ENCODE measurements at places on chromosomes 4 and X.

- no peak for DNase-seq
These were observed 733 bp upstream of the NAA15 start for GRCh38 chr4:139300431-139301112.

- no peak for DNase-seq
These were observed 60.8 kb upstream of the IL2 start for GRCh38 chr4:122517345-122517744.

DNA sequence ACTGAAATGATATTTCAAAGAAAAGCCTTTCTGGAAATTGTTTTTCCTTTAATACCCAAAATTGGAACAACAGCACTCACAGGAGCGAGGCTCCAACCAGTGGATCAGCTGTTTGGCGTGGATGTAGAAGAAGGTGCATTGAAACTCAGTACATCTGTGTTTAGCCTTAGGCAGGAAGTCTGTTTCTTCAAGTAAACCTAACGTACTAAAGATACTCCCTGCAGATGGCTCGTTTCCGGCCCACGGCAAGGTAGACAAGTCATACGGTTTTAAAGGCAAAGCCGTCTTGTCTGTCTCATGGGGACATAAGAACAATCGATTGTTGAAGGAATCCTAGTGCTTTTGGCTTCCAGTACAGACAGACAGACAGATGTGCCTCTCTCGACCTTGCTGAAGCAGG lies 50.0 kb upstream of the CLCN4 start:
- DNase-seq: no peak

DNA sequence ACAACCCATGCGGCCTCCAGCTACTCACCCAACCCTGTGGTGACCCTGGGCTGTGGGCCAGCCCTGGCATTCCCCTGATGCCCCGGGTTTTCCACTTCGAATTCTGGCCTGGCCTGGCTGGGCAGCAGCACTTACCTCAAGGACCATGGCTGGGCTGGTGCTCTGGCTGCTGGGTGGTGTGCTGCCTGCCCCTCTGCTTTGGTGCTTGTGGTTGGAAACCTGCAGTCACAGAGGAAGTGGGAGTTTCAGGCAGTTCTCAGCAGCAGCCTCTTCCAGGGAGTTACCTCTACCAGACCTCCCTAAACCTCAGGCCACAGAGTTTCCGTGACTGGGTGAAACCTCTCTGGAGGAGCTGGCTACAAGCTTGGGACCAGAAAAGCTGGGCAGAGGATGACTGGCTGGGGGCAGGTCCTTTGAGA lies at the start of gene CXCR3:
Gene CXCR3 (minus strand): TSS at position 209 of the 419 bp plus-strand sequence. CDS start 62 bp downstream, at position 147.
- DNase-seq: no peak

GRCh38 chrX:1717373-1717772 lies 102.5 kb downstream of the ASMT start:
- no peak for DNase-seq

GRCh38 chr4:117135634-117136354 lies 50.4 kb upstream of the TRAM1L1 start:
- DNase-seq: peak; percentile 56

DNA sequence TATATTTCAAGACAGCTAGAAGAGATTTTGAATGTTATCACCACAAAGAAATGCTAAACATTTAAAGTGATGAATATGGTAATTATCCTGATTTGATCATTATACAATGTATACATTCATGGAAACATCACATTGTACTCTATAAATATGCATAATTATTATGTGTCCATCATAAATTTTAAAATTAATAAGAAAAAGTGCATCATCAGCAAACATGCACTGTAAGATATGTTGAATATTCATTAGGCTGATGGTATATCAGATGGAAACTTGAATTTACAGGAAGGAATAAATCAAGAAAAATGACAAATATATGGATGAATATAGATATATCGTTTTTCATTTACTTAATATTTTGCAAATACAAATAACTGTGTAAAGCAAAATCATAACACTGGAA lies 812.1 kb upstream of the INTU start:
- DNase-seq: no peak

GRCh38 chr4:20395160-20395773 lies 143.6 kb downstream of the SLIT2 start:
- no peak for DNase-seq

- no peak for DNase-seq
These were observed 15.6 kb upstream of the SULT1E1 start for GRCh38 chr4:69875576-69875975.

DNA sequence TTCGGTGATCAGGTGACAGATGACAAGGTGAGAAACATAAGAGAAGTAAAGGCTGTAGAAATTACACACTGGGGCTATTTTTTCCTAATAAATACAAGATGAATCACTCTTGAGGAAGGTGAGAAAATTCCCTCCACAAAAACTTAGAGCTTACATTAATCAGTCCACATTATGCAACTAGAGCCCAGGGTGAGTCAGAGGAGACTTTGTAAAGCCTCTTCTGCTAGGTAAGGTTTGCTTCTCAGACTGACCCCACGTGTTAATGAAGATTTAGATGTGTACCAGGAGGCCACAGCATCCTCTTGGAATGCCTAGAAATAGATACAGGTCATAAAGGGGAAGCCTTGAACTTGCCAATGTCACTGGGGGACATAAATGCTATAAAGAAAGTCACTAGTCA lies 396.0 kb upstream of the SMIM31 start:
- DNase-seq: no peak

- no peak for DNase-seq
These were observed 78.4 kb downstream of the TSPAN7 start for GRCh38 chrX:38639730-38640129.

GRCh38 chrX:22652596-22652995 lies 347.2 kb upstream of the DDX53 start:
- DNase-seq: no peak

- DNase-seq: no peak
These were observed 437.1 kb downstream of the MAGEB5 start for GRCh38 chrX:26653050-26653449.

DNA sequence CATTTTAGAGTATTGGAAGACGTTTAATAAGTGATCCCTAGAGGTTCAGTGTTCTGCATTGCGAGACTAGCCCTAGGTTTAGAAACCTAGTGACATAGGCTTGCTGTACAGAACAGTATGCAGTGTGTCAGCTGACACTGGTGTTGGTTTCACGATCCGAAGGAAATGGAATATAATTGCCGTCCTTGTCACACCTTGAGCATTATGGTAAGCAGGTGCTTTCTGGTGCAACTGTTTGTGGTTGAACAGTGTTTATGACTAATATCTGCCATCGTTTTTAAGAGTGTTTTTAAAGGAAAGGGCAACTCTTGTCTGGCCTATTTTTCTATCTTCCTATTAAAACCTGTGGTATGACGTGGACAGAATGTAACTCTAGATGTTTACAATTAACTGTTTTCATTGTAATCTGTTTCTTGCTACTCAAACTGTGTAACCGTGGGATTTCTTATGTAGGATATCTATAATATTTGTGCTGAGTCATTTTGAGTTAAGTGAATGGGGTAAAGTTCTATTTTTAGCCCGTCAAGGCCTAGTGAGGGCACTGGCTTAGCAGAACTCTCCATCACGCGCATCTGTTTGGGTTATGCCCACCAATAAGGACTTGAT lies 53.8 kb upstream of the TBC1D14 start:
- no peak for DNase-seq

GRCh38 chr4:37381040-37381668 lies 136.6 kb downstream of the NWD2 start:
- no peak for DNase-seq

GRCh38 chr4:175271010-175271630 lies 353.0 kb downstream of the ADAM29 start:
- DNase-seq: no peak

DNA sequence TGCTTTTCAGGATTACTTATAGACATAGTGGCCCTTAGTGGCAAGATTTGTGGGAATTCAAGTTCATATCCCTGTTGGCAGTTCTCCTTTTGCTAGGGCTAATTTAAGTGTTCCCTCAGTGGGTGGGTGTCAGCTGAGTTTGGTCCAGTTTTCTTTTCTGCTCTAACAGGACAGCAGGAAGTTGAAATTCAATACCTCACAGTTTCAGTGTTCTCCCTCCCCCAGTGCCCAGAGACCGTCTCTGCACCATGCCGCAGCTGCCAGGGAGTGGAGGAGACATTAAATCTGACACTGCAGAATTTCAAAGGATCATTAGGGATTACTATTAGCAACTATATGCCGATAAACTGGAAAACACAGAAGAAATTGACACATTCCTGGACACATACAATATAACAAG lies 50.7 kb downstream of the UBE2NL start:
- DNase-seq: no peak

DNA sequence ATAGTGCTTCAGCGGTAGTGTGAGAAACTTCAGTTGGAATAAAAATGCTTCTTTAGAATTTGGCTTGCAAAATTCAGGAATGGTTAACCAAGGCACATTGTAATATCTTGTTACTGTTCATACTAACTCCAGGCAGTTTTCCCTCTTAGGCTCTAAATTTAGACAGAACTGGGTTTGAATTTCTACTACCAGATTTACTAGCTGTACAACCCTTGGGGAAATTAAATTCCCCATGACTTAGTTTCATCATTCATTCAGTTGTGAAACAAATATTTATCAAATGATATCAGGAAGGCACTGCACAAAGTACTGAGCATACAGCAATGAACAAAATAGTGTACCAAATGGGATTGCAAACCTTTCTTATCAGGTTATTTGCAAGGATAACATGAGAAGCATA lies 135.0 kb upstream of the IL15 start:
- DNase-seq: no peak

GRCh38 chrX:43655151-43656004 lies 721 bp upstream of the MAOA start:
- no peak for DNase-seq

All from NCI-H446 treated with DMSO at 0.1 percent for 48 hours (cell line).